NT2/D1 (cell line): ENCODE measurements at places on chromosomes 2 and 18.

DNA sequence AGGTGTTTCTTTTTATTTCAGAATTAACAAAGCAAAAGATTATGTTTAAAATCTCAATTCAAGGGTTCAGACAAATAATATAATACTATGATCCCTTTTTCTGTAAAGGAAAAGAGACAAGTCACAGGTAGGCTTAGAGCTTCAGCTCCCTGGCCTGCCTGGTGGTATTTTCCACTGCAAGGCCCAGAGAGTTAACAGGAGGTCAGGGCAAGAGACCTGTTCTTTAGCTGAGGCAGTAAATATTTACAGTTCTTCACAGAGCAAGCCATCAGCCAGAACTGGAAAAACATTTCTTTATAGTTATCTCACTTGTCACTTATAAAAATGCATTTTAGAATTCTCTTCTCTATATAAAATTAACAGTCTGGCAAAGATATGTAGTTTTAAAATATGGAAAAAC is 70.1 kb downstream of the EPG5 start:
- DNase-seq = no peak

DNA sequence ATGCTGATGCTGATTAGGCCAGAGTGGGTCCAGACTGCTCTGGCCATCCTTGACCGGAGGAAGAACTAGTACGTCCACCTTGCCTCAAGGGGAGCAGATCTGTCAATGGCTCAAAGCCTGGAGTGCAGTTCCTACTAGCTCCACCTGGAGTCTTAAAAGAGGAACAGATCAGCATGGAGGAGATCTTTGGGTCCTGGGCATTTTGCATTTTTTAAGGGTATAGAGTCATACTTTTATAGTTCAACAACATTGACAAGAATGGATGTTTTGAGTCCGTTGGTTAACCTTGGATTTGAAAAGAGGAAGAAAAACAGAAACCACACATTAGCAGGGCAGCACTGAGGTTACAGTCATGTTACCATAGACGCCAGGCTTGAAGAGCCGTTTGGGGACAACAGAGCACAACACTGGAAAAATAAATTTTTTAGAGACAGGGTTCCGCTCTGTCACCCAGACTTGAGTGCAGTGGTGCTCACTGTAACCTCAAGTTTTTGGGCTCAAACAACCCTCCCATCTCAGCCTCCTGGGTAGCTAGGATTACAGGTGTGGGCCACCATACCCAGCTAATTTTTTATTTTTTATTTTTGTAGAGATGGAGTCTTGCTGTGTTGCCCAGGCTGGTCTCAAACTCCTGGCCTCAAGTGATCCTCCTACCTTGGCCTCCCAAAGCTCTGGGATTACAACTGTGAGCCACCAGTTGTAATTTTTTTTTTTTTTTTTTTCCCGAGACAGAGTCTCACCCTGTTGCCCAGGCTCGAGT is 78.5 kb downstream of the PRKCE start:
- no peak for DNase-seq

DNA sequence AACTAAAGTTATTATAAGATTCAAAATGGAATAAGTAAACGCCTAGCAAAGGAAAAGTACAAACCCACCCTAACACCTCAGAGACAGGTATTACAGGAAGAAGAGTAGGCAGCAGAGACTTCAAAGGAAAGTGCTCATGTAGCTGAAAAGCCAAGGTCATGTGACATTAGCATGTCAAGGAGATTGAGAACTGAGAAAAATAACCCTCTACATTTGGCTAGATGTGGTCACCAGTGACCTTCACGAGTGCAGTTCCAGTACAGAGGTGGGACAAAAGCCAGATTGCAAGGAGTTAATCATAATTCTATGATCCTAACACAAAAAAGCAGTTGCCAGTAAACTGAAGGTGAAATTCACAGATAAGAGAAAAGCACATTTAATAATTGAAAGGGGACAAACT is 252.7 kb downstream of the ZEB2 start:
- no peak for DNase-seq

GRCh38 chr18:47120428-47120827 is 29.9 kb downstream of the HDHD2 start:
- no peak for DNase-seq

DNA sequence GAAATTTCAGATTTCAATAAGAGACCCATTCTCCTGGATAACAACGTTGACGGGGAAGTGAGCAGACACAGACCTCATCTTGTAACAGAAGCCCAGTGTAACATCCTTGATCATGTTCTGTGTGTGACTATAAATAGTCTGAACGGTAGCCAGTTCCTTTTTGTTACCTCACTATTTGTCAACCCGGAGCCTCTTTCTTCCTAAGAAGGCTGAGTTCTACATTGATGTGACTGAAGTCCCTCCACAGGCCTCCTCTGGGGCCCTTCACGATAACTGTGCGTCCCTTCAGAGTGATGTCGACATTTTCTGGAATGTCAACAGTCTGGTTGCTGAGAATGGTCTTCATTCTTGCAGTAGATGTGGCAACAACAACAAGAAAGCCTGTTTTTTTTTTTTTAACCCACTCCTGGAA is 6.3 kb upstream of the PLEKHM3 start:
- DNase-seq = no peak

DNA sequence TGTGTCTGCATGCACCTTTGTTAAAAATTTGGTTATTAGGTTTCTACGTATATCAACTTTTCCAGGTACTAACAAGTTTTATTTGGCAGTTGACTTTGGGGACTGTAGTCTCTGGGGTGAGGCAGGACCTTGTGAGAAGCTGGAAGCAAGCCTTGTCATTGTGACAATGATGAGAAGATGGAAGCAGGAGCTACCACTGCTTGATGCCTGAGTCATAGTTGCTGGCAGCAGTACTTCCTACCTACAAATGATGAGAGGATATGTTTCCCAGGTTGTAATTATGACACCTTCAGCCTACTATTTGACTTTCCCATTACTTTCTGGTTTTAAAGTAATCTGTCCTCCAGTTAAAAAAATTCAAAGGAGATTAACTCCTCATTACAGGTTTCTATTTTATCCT is 516.3 kb downstream of the NRXN1 start:
- no peak for DNase-seq

GRCh38 chr2:240959214-240959940 is 39.0 kb upstream of the SNED1 start:
- no peak for DNase-seq

DNA sequence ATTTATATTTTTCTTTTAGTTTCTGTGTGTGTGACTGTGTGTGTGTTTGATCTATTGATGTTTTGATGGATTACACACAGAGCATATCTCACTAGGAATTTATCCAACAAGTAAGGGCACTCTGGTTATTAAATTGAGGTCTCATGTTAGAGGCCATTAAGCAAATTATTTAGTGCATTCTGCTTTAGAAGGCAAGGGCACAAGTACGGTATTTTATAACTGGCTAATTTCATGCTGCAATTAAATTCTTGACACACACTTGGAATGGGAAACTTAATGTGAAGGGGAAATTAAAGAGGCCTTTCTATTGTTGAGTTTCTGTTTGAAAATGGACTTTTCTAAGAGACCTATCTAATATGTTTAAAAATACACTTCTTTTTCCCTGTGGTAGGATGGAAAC is 25.8 kb downstream of the NYAP2 start:
- DNase-seq = no peak
